ENCODE measurements at places on chromosomes 1 and 21.
A peak's percentile ranks its signal among the peaks of the same experiment; 100 is the strongest.

- DNase-seq: no peak
Measured at GRCh38 chr1:41053316-41053715, 31.8 kb upstream of the SLFNL1 start.

DNA sequence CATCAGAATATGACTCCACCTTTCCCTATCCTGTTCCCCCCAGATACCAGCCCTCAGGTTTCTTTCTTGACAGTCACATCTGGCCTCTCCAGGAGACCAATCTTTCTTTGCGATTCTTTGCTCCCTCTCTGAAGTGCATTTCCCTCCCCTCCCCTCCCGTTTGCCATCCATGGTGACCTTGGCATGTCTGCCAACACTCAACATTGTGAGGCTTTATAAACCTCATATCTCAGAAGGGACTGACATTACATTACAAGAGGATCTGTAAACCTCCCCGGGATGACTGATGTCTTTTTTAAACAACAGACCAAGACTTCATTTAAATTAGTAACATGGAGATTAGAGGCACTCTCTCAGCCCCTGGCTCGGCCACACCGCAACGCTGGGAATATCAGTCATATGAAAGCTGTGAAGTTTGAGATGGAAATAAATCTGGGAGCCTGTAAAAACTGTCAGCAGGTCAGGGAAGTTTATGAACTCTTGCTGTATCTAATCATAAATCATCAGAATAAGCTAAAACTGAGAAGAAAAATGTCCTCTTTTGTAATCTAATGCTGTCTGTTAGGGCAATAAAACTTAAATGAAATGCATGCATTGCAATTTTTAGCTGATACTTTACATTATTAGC is 401.7 kb upstream of the PROX1 start:
- DNase-seq: peak; percentile 14

- no peak for DNase-seq
Measured at GRCh38 chr1:198082576-198082975, 74.2 kb upstream of the NEK7 start.

DNA sequence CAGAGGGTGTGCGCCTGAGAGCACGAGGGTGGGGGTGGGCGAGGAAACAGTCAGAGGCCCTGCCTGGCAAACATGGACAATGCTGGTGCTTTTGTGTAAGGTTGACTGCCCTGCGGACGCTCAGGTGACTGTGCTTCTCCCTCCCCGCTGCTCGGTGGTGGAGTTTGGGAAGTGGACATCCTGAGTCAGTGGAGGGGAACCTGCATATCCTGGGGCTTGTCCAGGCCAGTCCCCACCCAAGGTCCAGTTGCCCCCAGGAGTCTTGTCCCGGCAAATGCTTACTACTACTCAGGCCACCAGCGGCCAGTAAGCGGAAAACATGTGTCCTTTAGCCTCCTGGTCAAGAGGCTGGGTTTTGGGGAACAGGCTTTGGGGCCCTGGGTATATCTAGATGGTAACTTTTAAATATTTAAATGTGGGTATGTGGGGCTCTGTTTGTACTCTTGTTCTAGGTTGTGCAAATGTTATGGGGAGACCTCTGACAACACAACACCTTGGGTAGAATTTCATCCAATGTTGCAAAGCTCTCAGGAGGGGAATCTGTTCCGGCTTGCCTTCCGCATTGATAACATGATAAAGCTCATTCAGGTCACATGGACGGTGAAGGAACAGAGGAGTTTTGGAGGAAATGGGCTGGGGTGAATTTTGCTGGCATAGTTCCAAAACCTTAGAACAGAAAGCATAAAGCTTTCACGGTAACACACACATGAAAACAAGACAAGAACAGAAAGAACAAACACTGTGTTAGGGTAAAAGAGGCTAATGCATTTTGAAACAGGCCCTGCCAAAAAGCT is 364.9 kb downstream of the PRDM2 start:
- no peak for DNase-seq

DNA sequence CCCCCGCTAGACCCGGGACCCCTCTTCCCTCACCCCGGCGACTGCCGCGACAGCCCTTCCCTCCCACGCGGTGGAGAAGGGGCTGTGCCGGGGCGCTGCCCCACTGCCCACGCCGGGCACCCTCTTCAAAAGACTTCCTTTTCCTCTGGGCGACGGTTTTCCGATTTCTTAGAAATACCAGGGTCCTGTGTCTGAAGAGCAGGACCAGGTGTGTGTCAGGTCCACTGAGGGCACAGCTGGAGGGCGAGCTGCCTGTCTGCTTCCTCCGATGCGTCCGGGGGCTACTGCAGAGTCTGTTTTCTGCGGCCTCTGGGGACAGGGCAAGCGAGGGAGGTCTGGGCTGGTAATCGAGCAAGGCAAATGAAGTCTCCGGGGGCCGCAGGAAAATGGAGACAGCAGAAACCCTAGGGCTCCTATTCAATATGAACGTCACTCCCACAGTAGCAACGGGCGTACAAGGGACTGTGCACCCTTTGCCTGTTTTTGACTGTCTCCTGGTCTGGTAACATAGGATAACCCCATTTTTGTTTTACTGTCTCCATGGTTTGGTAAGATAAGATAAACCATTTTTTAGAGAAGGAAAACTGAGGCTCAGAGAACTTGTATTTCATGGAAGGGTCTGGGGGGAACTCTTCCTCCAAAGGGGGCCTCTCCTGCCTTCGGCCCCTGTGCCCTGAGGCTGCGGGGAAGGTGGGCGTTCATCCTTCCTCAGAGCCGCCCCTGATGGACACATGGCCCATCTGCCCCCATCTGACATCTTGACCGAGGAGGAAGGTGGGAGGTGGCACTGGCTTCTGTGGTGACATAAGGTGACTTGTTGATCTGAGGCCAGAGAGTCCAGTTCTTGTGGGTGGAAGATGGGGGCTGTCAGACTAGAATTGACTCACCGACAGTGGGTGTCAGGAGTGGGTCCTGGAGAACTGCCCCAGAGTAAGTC is 970 bp downstream of the TNFRSF1B start:
- DNase-seq: no peak

DNA sequence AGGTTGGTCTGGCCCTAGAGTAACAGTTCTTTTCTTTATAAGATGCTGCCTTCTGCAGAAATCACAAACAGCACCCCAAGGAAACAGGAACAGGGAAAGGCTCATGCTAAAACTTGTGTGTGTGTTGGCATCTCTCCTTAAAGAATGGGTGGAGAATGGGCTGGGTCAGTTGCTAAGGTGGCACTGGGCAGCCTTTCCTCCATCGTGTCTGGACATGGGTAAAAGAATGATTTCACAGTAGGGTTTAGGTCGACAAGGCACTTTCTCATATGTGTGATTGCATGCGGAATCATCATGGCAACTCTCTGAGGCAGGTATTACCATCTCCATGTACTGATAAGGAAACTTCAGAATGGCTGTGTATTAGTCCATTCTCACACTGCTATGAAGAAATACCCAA is 40.3 kb downstream of the LRRN2 start:
- no peak for DNase-seq

DNA sequence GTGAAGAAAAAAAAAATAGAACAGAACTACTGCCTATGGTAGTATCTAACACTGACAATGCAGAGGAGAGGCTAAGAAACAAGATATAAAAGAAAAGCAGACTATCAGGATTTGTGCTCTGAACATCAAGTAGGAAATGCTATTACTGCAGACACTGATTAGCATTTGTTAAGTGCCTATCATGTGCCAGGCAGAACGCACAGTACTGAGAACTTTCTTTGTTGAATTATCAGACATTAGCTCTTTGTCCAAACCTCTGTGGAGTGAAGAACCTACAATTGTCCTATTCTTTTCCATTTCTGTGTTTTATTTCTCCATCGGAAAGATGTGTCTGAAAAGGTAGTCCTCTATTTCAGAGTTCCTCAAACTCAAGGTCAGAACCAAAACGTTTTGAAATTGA is 30.5 kb upstream of the DISP1 start:
- DNase-seq: no peak

GRCh38 chr1:9179463-9180110 is 50.7 kb upstream of the GPR157 start:
- no peak for DNase-seq

- no peak for DNase-seq
Measured at GRCh38 chr1:173475564-173476196, 1.5 kb upstream of the PRDX6 start.

GRCh38 chr1:72150508-72150907 is 131.8 kb downstream of the NEGR1 start:
- no peak for DNase-seq

GRCh38 chr1:114144016-114144415 is 9.7 kb downstream of the SYT6 start:
- no peak for DNase-seq
